NAMALWA (cell line): ENCODE measurements at places on chromosomes 6 and 20.

DNA sequence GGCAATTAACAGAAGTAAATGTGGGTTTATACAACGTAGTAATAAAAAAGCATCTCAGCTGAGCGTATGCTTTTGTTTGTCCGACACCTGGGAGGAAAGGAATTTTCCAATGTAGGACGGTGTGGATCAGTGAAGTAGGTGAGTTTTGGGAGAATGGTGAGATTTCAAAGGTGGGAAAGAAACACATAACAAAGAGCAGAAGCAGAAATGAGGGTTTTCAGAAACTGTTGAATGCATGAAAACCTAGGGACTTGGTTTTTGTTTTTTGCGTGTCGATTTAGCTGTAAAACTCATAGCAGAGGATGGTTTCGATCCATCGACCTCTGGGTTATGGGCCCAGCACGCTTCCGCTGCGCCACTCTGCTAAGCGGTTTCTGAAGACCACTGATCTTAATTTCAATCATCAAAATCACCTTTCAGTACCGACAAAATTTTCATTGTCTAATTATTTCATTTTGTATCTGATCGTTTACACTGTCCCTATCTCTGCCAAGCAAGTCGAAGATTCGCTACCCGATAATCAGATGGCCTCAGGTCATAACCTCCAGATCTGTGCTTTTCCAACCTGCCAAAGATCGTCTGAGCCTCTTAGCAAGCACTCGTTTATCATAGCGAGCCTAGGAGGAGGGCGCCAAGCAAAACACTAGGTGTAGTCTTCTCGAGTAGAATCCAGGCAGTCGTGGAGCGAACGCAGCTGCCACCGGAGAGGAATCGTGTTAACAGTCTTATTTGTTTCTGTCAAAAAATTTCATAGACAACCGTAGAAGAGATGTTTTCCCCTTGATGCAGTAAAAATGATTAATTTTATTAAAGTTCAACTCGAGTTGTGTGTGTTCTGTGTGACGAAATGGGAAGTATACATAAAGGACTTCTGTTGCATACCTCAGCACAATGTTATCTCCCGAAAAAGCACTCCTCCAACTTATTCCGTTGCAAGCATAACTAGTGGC, 20.9 kb upstream of the POM121L2 start:
- DNase-seq, result peak; percentile 62

- no peak for DNase-seq
Measured at GRCh38 chr6:166527849-166528248, 58.6 kb downstream of the RAMACL start.

DNA sequence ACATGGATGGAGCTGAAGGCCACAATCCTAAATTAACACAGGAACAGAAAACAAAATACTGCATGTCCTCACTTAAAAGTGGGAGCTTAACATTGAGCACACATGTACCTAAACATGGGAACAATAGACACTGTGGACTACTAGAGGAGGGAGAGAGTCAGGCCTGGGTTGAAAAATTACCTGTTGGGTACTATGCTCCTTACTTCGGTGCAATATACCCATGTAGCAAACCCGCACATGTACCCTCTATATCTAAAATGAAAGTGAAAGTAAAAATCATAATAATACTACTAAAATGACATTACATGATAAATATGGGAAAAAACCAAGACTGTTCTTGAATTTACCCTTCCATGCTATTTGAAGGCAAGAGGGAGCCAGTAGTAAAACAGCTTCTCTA, 1273.8 kb upstream of the ADGRB3 start:
- DNase-seq, result no peak

- DNase-seq, result no peak
Measured at GRCh38 chr6:113995634-113996033, 24.7 kb upstream of the HDAC2 start.

DNA sequence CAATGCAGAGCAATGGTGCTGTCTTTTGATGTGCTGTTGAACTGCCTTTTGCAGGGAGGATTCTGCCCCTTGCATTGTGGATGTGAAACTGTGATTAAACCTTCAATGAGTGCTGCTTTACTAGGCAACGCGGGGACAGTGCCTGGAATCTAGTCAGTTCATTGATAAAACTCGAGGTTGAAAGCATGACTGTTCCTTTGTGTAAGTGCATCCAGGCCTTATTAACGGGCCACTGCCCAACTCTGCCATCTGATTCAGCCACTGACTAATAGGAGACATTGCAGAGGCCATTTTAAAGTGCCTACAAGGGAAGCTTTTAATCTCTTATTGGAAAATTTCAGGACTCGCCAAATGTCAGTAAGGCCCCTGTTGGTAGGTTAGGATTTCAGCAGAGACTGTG, 49.3 kb downstream of the SLC35F1 start:
- DNase-seq, result no peak

- DNase-seq, result no peak
Measured at GRCh38 chr6:136921381-136921935, 643 bp upstream of the SLC35D3 start.

- no peak for DNase-seq
Measured at GRCh38 chr20:8557711-8558110, 425.6 kb downstream of the PLCB1 start.

GRCh38 chr6:109612268-109612667, 78.7 kb downstream of the AK9 start:
- DNase-seq, result no peak

GRCh38 chr20:25209911-25210310, 14.4 kb downstream of the ENTPD6 start:
- DNase-seq, result no peak

- DNase-seq, result no peak
Measured at GRCh38 chr20:16433293-16433580, 140.0 kb downstream of the KIF16B start.

- DNase-seq, result peak; percentile 19
Measured at GRCh38 chr20:43914311-43915210, at the start of gene TOX2. TOX2 (plus strand) TSS chr20:43914852; CDS start chr20:43914892, 40 bp downstream.

GRCh38 chr6:46368169-46368536, 123.1 kb downstream of the RCAN2 start:
- DNase-seq, result no peak

DNA sequence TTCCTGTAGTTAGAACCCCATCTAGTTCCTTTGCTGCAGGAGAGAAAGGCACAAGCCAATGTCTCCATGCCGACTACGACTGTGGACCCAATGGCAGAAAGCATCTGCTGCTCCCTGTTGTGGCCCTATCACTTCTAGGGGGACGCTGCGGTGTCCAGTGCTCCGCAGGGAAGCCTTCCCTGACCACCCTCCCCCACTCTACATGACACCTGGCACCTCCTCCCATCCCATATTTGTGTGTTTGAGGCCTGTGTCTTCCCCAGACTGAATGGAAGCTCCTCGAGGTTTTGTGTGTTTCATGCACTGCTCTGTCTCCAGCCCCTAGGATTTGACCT, 159.5 kb downstream of the DTNBP1 start:
- no peak for DNase-seq

DNA sequence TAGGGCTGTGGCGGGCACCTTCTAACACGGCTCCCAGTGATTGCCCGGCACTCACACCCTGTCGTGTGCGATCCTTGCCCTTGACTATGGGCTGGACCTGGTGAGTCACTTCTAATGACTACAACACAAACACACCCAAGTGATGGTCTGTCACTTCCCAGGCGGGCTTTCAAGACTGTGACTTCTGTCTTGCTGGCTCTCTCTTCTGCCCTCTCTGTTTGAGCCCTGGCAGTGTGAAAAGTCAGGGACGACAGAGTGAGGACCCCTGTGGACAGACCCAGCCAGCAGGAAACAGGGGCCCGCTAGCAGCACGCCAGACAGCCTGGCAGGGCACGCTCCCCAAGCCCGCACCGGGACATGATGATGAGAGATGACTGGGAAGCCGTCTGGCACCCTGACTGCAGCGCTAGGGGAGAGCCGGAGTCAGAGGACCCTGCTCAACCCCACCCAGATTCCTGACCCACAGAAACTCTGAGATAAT, 43.0 kb downstream of the KIF16B start:
- DNase-seq, result no peak

GRCh38 chr6:31585491-31585890, 586 bp upstream of the LST1 start:
- peak; percentile 71 for DNase-seq

DNA sequence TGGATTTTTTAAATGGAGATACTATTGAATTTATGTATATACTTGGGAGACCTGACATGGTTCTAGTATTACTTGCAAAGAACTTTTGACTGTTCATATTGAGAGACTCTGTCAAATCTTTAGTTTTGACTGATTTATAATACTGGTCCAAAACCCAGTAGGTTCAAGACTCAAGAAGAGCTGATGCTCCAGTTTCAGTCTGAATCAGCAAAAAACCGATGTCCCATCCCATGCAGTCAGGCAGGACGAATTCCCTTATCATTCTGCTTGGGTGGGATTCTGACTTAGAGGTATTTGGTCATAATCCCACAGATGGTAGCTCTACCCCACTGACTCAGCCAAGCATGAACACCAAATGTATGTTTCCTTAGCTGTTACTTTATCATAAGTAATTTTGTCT, 29.5 kb downstream of the ZNF334 start:
- no peak for DNase-seq
